HL-60 (cell line): ENCODE measurements at places on chromosomes 4 and X.

GRCh38 chr4:26372525-26373172 is 51.8 kb downstream of the RBPJ start:
- peak; percentile 95 for DNase-seq

- no peak for DNase-seq
Observed at GRCh38 chr4:4439782-4440181, 52.9 kb downstream of the NSG1 start.

- DNase-seq: peak; percentile 62
Observed at GRCh38 chrX:109840585-109840984, 107.5 kb upstream of the ACSL4 start.

DNA sequence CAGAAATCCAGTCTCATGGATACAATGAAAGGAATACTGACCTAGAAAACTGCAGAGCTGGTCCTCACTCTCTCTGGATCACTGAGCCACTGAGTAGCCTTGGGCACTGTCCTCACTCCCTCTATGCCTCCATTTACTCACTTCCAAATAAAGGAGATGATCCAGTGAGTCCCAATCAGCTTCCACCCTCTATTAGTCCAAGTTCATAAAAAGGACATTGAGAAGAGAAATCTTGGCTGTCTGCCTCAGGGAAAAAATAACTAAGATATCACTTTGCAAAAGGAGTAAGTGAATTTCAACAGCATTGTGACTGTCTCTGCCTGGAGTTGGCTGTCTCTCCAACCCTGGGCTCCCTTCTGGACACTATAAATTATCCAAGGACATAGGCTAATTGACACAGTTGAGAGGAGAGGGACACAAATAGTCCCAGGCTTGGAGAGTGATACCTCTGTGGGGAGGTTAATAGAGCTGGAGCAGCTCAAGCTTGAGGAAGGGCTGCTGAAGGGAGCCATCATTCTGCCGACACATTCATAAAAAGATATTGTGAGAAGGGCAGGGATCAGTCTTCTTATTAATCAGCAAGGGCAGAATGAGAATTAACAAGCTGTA is 572.3 kb downstream of the RAB28 start:
- DNase-seq: no peak

DNA sequence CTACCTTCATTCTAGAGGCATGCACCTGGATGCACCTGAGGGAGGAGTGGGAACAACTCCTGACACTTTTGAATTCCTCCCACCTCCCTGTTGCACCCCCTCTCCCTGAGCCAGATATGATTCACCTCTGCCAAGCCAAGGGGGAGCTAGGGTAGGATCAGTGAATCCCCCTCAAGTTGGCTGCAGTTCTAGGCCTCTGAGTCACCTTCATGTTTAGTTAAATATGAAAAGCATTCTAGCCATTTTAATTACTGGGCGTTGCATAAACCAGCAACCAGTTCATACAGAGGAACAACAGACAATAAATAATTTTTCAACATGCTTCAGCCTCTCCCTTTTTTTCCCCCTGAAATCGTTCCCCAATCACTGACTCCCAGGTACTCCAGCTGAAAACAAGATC is 1440.2 kb downstream of the ADGRL3 start:
- no peak for DNase-seq

DNA sequence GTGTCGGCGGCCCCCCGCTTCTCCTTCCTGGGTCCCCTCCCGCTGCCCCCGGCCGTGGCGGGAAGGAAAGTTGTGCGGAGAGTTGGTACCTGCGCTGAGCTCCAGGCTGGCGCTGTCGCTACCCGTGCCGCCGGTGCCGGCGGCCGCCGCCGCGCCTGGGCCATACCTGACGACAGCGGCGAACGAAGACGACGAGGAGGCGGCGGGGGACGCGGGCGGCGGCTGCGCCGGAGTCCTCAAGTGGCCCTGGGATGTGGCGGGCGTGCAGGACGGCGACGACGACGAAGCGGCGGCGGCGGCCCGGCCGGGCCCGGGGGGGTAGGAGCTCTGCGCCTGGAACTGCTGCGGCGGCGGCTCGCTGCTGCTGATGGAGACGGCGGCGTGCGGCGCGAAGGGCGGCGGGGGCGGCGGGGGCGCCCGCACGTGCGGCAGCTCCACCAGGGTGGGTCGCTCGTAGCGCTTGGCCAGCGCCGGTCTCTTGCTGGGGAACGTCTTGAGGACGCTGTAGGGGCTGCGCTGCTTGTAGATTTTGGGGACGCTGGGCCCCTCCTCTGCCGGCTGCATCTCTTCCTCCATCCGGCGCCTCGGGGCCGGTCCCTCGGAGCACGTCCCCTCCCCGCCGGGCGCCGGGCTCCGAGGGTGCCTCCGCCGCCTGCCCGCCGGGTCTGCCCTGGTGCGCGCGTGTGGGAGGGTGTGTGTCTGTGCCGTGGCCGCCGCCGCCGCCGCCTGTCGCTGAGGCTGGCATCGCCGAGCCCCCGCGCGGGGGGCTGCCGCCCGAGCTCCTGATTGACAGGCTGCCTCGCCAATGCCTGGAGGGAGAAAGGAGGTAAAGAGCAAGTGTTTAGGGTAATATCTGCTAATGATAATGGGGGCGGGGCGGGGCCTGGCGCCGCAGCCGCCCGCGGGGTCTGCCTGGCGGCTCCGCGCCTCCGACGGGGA is 618 bp downstream of the BEND4 start:
- DNase-seq: no peak

GRCh38 chr4:7286170-7286569 is 93.8 kb downstream of the SORCS2 start:
- no peak for DNase-seq

- no peak for DNase-seq
Observed at GRCh38 chr4:37324546-37324945, 80.0 kb downstream of the NWD2 start.

DNA sequence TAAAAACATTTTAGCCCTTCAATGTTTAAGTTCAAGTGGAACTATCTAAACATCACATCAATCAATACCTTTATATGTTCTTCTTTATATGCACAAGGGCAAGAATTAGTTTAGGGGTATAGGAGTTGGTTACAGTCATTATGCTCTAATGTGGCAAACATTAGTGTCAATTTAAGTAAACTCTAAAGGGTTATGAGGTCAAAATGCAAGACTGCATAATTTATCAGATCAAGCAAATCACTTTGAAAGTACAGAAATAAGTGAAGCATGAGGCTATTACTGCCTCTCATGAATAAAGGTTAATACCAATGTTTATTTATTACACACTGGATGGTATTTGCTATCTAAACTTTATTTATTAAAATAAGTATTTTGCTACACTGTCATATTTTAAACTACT is 59.7 kb downstream of the MAB21L2 start:
- no peak for DNase-seq

GRCh38 chr4:181365671-181366070 is 877.5 kb upstream of the TENM3 start:
- DNase-seq: no peak

DNA sequence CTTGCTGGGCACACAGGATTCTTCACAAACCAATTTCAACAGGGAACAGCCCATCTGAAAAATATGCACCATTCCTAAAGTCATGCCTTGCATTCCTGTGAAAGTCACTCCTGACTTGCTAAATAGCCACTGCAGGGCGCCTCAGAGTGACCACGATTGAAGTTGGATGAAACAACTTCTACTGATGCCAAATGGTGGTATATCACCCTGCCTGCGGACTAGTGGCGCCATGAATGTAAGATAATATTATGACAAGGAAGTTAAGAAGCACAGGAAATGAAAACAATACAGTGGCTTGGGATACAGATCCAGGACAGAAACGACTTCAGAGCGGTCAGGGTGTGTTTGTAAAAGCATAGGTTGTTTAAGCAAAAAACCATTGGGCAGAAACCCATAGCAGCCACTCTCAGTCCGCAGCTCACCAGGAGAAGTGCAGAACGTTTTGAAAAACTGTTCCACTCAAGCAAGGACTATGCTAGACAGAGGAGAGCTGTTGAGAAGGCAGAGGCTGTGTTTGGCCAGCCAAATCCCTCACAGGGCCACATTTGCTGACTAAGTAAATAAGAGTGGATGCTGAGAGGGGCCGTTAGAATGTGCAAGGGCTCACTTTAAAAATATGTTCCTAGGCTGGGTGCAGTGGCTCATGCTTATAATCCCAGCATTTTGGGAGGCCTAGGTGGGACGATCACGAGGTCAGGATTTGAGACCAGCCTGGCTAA is 250.4 kb downstream of the PTTG2 start:
- no peak for DNase-seq

DNA sequence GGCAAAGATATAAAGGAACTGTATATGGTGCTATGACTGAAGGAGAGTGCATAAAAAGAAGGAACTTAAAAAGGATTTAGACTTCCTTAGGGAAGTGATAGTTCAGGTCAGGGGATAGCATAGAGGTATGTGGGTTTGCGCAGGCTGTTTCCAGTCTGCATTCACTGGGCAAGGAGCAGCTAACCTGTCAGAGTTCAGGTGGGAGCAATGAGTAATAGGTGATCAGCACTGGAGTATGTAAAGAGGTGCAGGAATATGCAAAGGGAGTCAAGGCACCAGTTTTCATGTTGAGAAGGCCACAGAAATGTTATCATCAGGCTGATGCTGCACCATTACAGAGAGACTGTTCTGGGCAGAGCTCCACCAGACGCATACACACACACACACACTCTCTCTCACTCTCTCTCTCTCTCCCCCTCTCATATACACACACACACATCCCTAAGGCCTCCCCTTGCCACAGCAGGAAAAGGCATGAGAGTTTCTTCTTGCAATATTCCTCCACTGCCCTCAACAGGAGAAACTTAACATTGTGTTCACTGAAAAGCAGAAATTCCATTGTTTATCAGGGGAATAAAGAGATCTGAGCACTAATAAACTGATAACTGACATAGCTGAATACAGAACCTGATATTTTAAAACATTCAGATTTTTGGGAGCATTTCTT is 256.4 kb upstream of the GRID2 start:
- no peak for DNase-seq

GRCh38 chr4:24625091-24625490 is 40.7 kb upstream of the DHX15 start:
- DNase-seq: no peak

- DNase-seq: no peak
Observed at GRCh38 chr4:15563871-15564270, 91.3 kb downstream of the FBXL5 start.

DNA sequence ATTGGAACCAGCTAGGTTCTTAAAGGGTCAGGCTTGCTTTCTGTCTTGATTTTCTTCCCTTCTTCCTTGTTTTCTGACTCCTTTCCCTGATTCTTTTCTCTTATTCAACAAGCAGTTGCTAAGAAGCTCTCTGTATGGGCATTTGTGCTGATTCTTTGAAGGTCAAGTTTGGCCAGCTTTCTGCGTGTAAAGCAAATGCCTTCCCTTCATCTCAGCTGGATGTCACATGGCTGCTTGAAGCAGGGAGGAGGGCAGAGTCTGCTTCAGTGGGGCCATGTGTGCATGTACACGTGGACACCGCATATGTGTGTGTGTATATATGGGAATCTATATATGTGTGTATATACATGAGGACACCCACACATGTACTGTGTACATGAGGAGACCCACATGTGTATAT is 139.9 kb upstream of the ATP6AP2 start:
- DNase-seq: no peak

DNA sequence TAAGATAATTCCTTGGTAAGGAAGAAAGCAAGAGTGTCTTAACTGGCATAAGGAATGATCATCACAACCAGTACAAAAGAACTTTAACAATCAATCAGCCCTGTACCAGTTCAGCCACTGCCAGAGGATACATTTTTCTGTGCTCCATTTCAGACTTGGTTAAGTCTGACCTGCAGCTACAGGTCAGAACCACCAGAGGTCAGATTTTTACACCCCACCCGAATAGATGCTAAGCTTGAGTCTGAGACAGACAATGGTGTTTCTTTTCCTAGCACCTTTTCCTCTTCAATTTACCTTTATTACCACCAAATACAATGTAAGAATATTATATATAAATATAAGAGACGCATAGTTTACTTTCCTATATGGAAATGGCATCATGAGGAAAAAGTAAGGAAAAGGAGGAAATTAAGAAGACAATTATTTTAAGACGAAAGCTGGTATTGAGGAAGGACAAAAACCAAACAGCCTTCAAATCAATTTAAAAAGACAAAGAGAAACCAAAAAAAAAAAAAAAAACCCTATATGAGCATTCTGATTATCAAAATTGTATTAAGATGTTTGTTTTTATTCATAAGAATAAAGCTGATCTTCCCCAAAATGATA is 215.3 kb upstream of the TTC29 start:
- peak; percentile 6 for DNase-seq

DNA sequence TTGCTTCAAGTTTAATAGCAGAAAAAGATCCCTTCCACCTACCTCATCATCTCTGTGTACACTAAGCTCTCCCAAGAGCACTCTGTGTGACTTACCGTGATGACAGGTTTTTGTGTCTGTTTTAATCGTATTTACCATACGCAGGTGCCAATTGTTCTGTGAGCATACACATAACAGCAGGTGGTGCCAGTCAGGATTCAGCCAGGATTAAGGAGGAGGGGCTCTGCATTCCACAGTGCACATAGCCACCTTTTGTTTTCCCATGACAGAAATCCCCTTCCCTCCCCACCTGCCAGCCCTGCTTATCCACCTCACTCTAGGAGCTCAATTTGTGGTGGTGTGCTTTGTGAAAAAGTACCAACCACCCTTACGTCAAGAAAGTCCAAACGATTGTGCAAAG is 14.8 kb downstream of the ANK2 start:
- DNase-seq: no peak

GRCh38 chr4:159012381-159012780 is 90.5 kb upstream of the RAPGEF2 start:
- no peak for DNase-seq

- DNase-seq: no peak
Observed at GRCh38 chr4:81422595-81422994, 49.1 kb downstream of the RASGEF1B start.

DNA sequence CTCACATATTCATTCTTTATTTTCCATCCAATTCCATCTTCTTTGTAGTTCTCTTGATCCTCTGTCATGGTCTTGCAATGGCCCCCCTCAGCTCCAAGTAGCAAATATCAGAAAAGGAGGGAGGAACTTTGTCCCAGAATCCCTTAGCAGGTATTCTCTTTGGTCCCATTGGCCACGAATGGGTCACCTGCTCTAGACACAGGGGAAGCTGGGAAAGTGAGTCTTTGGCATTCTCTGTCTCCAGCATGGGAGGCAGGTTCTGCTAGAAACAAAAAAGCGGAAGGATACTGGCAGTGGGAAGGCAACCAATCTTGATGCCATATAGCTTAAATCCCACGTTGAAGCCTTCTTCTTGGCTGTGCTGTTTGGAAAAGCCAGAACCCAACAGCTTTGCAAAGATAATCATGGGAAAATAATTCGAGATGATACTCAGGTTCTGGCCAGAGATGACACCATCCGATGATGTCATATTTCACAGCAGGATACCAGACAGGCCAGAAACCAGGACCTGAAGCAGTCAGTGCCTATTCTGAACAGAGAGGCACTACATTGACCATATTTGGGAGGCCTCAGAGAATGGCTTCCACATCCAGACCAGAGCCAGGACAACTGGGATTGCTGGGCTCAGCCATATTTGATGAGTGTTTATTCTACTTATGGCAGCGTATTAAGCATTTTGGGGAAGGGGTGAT is 110.4 kb upstream of the ATXN3L start:
- DNase-seq: no peak

DNA sequence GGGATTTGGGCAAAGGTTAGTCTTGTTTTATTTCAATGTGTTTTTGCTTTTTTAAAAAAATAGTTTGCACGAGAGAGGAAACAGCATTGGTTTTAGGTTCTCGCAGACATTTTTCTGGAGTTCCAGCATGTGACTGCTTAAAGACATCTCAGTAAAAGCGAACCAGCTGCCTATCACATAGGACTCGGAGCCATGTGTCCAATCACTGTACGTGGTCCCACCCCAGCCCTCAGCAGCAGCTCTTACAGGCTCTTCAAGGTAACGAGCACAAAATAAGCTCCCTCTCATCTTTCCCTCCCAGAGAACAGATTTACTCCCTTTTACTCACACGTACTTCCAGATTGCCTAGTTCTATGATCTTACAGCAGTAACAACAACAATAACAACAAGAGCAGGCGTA is 68.7 kb downstream of the MCF2 start:
- DNase-seq: no peak
